ENCODE measurements at places on chromosomes 4 and X.

DNA sequence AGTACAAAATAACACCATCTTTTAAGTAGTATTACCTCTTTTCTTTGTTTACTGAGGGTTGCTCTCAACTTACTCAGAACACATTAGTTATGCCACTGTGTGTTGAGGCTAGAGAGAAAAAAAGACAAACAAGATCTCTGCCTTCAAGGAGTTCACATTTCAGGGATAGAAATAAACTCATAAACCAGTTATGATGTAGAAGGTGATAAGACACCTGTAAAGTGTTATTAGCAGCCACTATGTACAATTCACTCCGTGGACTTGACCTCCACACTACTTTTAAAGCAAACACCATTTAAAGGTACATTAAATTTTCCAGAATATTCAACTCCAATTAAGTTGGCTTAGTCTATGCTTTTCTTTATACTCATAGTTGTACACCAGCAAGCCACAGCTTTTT lies 278.0 kb downstream of the PDGFC start:
- H3K27ac ChIP-seq, result no peak overlapping the region
- H3K4me1 ChIP-seq, result no peaks in the 10 kb centered on the region
- no peaks in the 10 kb centered on the region for H3K36me3 ChIP-seq
- H3K27me3 ChIP-seq, result no peaks in the 10 kb centered on the region
- DNase-seq, result no peak

GRCh38 chrX:120568035-120568434 lies 7.3 kb upstream of the CUL4B start:
- no peak overlapping the region for H3K27ac ChIP-seq
- DNase-seq, result no peak
- no peaks in the 10 kb centered on the region for H3K36me3 ChIP-seq
- no peaks in the 10 kb centered on the region for H3K27me3 ChIP-seq

GRCh38 chr4:185773419-185773818 lies 38.6 kb downstream of the SORBS2 start:
- H3K4me1 ChIP-seq, result no peaks in the 10 kb centered on the region
- H3K36me3 ChIP-seq, result no peaks in the 10 kb centered on the region
- H3K27ac ChIP-seq, result peak overlapping the region; percentile 81

DNA sequence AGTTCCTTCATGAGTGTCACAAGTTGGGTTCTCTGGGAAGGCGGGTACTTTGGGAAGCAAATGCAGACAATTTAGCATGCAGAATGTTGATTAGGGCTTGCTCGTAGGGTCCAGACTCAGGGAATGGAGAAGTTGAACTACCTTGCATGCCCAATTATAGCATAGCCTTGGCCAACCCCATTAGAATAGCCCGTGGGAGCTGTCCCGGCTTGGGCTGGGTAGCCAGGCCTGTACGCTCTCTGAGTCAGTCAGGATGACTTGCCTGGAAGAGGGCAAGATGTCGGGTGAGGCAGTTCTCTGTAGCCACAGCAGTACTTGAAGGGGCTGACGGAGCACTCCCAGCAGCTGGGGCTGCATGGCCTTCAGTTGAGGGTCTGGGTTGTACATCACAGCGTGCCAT lies 19.5 kb downstream of the KIAA0232 start:
- no peak for DNase-seq
- no peak overlapping the region for H3K4me3 ChIP-seq
- H3K27me3 ChIP-seq, result no peaks in the 10 kb centered on the region
- no peak overlapping the region for H3K27ac ChIP-seq

DNA sequence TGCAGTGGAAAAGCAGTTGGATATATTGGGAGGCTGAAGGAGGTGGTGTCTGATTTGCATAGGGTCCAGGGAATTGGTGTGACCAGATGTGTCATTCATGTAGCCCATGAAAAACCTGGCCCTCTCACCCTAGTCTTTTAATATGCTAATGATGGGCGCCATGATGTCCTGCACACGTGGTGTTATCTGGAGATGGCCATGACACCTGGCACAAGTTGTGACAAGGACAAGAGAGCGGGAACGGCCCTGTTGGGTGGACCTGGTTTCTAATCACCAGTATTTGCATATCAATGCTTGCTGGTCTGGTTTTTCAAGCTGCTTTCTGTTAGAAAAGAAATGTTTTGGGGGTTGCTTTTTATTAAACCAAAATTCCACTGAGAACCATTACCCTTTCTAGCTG lies 87.4 kb downstream of the ZXDA start:
- no peaks in the 10 kb centered on the region for H3K36me3 ChIP-seq
- H3K27ac ChIP-seq, result no peak overlapping the region
- H3K4me3 ChIP-seq, result no peak overlapping the region
- H3K27me3 ChIP-seq, result no peaks in the 10 kb centered on the region
- H3K4me1 ChIP-seq, result no peaks in the 10 kb centered on the region

- H3K4me3 ChIP-seq, result no peak overlapping the region
- no peak overlapping the region for H3K27ac ChIP-seq
- no peaks in the 10 kb centered on the region for H3K27me3 ChIP-seq
Measured at GRCh38 chr4:55887594-55887993, 34.1 kb downstream of the EXOC1 start.

- H3K4me3 ChIP-seq, result no peak overlapping the region
- no peaks in the 10 kb centered on the region for H3K27me3 ChIP-seq
- H3K27ac ChIP-seq, result no peak overlapping the region
- no peak for DNase-seq
- H3K36me3 ChIP-seq, result no peaks in the 10 kb centered on the region
- no peaks in the 10 kb centered on the region for H3K4me1 ChIP-seq
Measured at GRCh38 chr4:142925161-142925560, 79.1 kb upstream of the INPP4B start.

- H3K4me1 ChIP-seq, result peaks cover 27% of the 10 kb centered on the region
- H3K27ac ChIP-seq, result peak overlapping the region; percentile 66
- no peak overlapping the region for H3K4me3 ChIP-seq
Measured at GRCh38 chr4:140995058-140995457, 138.2 kb downstream of the RNF150 start.

DNA sequence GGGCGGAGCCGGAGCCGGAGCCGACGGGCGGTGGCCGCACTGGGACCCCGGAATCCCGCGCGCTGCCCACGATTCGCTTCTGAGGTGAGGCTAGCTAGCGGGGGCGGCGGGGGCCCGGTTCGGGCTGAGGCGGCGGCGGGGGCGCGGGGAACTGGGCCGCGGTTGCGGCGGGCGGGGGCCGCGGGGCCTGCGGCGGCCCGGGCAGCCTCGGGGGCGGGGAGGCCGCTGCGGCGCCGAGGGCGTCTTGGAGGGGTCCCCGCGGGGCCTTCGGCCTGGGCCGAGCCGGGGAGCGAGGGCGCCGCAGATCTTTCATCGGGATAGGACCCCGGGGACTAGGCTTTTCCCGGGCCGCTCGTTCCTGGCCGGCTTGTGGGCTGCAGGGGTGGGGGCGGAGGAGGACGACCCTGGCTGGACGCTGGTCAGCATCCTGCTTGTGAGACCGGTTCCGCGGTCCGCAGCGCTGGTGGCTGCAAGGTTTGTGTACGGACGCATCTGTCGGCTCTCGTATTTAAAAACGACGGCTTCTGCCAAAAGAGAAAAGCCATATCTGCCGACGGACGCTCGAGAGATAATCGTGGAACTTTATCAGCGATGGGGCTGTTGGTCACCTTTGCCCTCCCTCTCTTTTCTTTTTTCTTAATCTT lies 419 bp downstream of the ADD1 start:
- no peaks in the 10 kb centered on the region for H3K27me3 ChIP-seq
- peak overlapping the region; percentile 96 for H3K4me3 ChIP-seq
- H3K36me3 ChIP-seq, result no peaks in the 10 kb centered on the region
- peak overlapping the region; percentile 93 for H3K27ac ChIP-seq

- DNase-seq, result no peak
- no peak overlapping the region for H3K27ac ChIP-seq
- no peaks in the 10 kb centered on the region for H3K4me1 ChIP-seq
- H3K27me3 ChIP-seq, result no peaks in the 10 kb centered on the region
- H3K4me3 ChIP-seq, result no peak overlapping the region
Measured at GRCh38 chr4:155392481-155393184, 15.9 kb upstream of the MAP9 start.

GRCh38 chr4:71141125-71141524 lies 147.7 kb downstream of the DCK start:
- no peak overlapping the region for H3K27ac ChIP-seq
- H3K27me3 ChIP-seq, result no peaks in the 10 kb centered on the region
- no peak overlapping the region for H3K4me3 ChIP-seq
- no peak for DNase-seq
- H3K4me1 ChIP-seq, result no peaks in the 10 kb centered on the region
- H3K36me3 ChIP-seq, result no peaks in the 10 kb centered on the region

DNA sequence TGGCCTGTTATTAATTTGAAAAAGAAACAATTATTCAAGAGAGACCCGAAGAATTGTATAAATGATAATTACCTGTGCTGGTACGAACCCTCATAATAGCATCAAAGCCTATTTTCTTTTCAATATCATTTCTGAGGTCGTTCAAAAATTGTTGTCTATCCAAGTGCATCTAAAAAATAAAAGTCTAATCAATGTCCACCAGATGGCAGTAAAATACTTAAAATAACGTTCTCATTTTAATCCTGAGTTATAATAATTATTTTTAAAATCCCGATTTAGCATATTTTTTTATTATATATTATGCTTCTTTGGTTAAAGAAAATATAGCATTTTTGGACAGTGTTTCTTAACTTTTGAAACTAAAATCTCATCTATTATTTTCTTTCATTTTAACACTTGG lies 55.7 kb downstream of the METTL14 start:
- DNase-seq, result no peak
- H3K36me3 ChIP-seq, result peaks cover 66% of the 10 kb centered on the region
- no peaks in the 10 kb centered on the region for H3K27me3 ChIP-seq
- no peak overlapping the region for H3K4me3 ChIP-seq
- H3K4me1 ChIP-seq, result no peaks in the 10 kb centered on the region

DNA sequence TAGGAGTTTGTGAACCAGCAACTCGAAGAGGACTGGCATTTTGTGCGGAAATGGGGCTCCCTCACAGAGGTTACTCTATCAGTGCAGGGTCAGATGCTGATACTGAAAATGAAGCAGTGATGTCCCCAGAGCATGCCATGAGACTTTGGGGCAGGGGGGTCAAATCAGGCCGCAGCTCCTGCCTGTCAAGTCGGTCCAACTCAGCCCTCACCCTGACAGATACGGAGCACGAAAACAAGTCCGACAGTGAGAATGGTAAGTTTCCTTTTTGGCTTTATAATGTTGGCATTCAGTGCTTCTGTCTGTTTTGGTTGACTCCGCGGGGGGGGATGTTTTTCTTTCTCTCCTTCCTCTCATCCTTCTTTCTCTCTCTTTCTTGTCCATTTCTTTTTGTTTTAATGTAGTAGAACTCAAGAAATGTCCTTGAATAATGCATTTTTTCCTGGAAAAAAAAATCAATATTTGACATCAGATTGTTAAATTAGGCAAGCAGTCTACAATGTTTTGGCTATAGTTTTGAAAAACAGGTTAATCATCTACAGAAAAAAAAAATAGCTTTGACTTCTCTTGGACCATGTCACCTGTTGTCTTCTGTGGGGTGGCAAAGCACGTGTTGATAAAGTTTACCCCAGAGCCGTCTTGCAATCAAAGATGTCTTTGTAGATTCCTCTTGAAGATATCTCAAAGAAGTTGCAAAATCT lies 103.6 kb downstream of the TENM3 start:
- no peak overlapping the region for H3K27ac ChIP-seq
- H3K27me3 ChIP-seq, result no peaks in the 10 kb centered on the region
- DNase-seq, result no peak
- no peak overlapping the region for H3K4me3 ChIP-seq

GRCh38 chr4:125639182-125639621 lies 324.4 kb downstream of the FAT4 start:
- H3K4me3 ChIP-seq, result no peak overlapping the region
- no peaks in the 10 kb centered on the region for H3K36me3 ChIP-seq
- peaks cover 11% of the 10 kb centered on the region for H3K4me1 ChIP-seq
- no peaks in the 10 kb centered on the region for H3K27me3 ChIP-seq
- H3K27ac ChIP-seq, result no peak overlapping the region

DNA sequence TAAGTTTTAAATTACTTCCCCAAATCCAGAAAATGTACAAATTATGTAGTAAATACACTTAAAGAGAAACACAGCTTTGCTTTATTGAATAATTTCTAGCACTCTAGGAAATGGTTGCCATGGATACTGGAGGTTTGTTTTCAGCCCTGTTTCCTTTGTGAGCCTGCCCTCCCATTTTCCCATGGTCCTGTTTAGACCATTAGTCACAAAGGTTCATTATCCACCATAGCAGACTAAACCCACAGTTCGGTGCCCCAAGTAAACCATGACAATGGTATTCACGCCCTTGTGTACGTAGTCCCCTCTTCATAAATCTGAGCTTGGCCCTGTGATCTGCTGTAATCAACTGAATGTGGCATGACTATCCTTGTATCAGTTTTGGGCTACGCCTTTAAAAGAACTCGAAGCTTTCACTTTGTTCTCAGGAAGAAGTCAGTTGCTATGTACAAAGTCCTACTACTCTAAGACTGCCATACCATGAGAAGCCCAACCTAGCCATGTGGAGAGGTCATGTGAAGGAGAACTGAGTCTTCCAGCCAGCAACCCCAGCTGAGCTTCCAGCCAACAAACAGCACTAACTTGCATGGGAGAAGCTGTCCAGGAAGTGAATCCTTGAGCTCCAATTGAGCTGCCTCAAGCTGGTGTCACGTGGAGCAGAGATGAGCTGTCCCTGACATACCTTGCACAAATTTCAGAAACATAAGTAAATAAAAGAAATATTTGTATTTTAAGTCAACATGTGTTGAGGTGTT lies 300.4 kb downstream of the LDB2 start:
- no peaks in the 10 kb centered on the region for H3K27me3 ChIP-seq
- H3K36me3 ChIP-seq, result no peaks in the 10 kb centered on the region
- H3K4me1 ChIP-seq, result peaks cover 9% of the 10 kb centered on the region
- peak overlapping the region; percentile 33 for H3K27ac ChIP-seq
- no peak for DNase-seq

- no peak for DNase-seq
- no peaks in the 10 kb centered on the region for H3K27me3 ChIP-seq
- no peaks in the 10 kb centered on the region for H3K36me3 ChIP-seq
- H3K4me1 ChIP-seq, result no peaks in the 10 kb centered on the region
- H3K27ac ChIP-seq, result no peak overlapping the region
Measured at GRCh38 chr4:154019811-154020210, 230.9 kb upstream of the SFRP2 start.

DNA sequence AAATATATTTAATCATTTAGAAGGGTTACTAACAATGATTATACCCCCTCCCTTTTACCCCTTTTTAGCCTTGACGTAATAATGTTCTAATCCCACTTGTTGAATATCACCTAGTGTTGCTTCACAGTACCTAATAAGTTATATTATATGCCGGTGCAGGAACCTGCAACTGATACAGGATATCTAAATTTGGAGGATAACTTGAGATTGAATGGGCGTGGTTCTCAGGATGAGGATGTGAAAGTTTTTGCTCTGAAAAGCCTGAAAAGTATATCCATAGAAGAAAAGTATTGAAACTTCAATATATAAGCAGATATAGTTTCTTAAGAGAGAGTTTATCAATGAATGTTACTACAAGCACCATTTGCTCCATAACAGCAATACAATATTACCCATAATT lies 59.8 kb downstream of the ZNF711 start:
- no peak overlapping the region for H3K27ac ChIP-seq
- H3K27me3 ChIP-seq, result no peaks in the 10 kb centered on the region
- H3K36me3 ChIP-seq, result no peaks in the 10 kb centered on the region
- H3K4me1 ChIP-seq, result no peaks in the 10 kb centered on the region
- no peak for DNase-seq
- H3K4me3 ChIP-seq, result no peak overlapping the region
